CD4-positive, alpha-beta T cell treated with Interleukin-17A for 1 hour (primary cell): ENCODE measurements at places on chromosomes 1 and 21.

- peak; percentile 45 for DNase-seq
Measured at GRCh38 chr1:33349081-33349759, 28.3 kb upstream of the A3GALT2 start.

GRCh38 chr1:93959413-93959812, 50.2 kb upstream of the GCLM start:
- no peak for DNase-seq

DNA sequence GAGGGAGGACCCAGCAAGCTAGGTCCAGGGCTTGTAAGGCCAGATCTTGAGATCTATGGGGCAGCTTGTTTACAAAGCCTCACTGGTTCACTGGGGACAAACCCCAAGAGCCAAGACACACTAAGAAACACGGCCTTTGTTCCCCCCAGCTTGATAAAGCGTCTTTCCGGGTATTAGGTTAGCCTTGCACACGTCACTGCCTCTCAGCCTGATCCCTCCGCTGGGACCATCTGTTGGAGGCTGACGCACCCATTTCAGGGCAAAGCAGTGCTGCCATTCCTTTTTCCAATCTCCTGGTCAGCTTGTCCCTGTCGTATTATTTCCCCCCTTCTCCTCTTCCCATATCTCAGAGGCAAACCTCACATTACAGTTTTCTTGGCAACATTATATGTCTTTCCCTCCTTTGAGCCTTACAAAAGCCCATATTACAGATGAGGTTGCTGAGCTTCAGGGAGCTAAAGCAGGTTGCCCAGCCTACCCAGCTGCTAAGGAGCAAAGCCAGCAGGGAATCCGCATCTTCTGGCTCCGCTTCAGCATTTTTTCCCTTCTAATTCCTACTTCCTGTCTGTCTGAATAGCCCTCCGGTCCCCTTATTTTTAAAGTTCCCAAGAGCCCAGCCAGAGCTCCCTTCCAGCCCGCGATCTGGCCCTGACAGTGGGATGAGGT, 4.1 kb downstream of the HEYL start:
- no peak for DNase-seq

GRCh38 chr1:188154761-188155160, 1326.0 kb downstream of the PLA2G4A start:
- DNase-seq: no peak

DNA sequence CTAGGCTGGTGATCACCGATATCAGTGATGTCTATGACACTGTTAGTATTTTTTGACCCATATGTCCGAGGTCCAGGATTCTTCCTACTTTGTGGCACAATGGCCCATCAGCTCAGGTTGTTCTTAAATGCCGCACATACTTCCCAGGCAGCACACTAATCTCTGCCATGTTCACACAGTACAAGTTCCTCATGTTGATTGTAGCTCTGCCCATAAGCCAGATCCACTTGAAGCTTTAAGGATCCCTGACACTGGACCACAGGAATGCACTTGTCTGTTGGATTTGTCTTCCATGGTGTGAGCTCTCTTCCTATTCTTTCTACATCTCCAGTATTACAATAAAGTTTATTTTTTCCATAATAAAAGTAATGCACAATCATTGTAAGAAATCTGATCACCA, 69.5 kb downstream of the DDX20 start:
- DNase-seq: no peak

DNA sequence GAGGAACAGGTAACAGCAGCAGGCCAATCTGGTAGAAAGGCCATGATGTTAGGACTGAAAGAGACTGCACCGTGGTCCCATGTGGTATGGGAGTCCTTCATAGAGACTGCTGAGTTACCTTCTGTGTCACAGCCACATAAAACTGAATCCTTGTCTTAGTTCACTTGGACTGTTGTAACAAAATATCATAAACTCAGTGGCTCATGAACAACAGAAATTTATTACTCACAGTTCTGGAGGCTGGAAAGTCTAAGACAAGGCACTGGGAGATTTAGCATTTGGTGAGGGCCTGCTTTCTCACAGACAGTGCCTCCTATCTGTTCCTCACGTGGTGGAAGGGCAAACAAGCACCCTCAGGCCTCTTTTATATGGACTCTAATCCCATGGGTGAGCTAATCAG, 67.5 kb downstream of the CD2 start:
- no peak for DNase-seq

GRCh38 chr21:46077674-46078101, 20.2 kb upstream of the COL6A2 start:
- DNase-seq: no peak

GRCh38 chr1:111990878-111991718, 1.6 kb upstream of the KCND3 start:
- DNase-seq: no peak

GRCh38 chr1:223189525-223189902, 46.5 kb upstream of the TLR5 start:
- DNase-seq: no peak

DNA sequence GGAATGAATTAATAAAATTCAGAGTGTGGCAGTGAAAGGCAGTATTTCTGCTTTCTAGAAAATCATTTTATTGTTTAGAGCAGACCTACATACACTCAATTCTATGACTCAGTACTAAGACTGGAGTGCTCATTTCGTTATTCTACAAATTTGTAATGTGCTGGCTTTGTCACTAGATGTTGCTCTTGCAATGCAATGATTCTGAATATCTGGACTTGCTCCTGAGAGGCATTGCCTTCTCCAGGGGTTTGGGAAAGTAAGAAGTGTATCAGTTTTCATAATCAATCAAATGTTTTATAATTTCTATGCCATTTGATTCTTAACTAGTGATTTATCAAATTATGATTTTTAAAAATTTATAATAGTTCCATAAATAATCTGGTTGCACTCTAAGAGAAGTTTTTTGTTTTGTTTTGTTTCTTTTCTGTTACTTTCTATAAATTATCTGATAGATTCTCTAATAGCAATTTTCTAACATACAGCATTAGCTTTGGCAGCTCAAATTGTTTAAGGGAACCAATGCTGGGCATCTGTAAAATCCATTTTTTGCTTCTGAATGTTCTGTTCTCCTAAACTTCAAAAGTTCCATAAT, 280.5 kb upstream of the SGIP1 start:
- DNase-seq: peak; percentile 76

- DNase-seq: no peak
Measured at GRCh38 chr1:156080241-156080862, 1.9 kb downstream of the MEX3A start.

- DNase-seq: no peak
Measured at GRCh38 chr1:109392037-109392787, 5.5 kb downstream of the SORT1 start.

DNA sequence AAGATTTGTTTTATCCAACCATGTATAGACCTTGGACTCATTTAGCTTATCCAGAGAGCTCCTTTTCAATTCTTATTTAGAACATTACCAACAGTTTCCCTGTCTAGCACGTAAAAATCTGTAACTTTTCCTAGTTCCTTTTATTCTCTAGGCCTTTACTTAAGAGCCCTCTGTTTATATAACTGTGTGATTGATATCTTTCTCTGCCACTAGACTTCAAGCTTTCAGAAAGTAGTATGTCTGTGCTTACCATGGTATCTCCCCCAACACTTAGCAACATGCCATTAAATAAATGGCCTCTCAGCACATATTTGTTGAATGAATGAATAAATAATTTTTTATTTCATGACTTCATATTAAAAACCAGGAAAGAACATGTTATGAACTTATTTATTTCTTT, 209.4 kb downstream of the PTPRC start:
- DNase-seq: no peak

DNA sequence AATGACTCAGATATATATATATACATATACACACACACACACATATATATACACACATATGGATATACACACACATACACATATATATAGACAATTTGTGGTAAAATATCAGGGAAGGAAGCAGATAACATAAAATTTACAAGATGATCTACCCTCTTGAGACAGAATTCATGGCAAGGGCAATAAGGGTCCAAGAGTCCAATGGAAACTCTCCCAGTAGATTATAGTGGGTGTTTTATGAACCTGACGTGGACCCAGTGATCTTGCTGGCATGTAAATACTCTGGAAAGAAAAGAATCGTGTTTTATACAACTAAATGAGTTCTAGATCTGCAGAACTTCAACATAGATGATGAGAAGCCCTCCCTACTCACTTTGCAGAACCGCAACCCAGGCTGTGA, 49.3 kb downstream of the DENND1B start:
- DNase-seq: no peak

GRCh38 chr1:91617285-91617765, 116.7 kb downstream of the CDC7 start:
- DNase-seq: no peak

DNA sequence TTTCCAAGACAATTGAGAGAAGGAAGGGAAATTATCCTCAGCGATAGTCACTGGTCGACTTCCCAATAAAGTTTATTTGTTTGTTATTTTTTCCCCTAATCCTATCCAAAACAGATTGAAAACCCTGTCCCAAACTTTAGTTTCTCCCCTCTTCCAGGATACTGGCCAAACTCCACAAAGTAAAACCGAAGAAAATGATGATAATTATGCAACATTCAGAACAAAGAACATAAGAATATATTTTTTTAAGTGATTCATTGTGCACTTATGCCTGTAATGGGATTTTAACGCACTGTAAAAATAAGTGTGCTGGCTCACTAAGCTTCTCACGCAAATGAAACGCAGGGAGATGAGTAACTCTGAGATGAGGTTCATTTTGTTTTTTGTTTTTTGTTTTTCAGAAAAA, 6.0 kb downstream of the GLIS1 start:
- DNase-seq: no peak

DNA sequence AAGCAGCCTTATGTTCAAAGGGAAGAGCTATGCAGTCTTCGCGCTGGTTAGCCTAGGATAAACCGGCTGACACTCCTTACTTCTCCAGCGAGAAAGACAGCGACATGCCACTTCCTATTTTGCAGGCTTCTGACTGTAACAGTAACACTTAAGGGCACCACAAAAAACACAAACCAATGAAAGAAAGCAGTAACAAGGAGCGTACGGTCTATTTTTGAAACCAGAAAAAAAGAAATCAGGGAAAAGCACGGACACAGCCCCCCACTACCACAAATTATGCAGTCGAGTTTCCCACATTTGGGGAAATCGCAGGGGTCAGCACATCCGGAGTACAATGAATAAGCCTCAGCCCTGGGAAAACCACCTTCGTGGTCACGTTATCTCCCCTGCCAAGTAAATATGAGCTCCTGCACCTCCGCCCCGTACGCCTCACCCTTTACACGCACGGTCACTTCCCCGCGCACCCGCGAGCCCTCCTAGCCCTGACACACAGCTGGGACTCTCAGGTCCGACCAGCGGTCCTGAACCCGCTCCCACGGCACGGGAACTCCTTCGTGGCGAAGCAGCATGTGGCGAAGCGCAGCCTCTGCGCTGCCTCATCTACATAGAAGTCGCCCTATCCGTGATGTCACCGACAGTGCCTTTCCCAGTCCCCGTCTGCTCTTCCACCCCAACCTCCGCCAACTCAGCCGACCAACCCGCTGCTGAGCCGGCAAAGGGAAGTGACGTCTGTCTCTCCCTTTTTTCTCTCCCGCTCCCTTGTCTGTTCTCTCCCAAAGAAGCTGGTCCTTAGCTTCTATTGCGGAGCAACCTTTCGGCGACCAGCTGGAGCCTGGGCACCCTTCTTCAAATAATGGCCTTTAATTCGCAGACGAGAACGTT, 40.9 kb upstream of the PPIAL4F start:
- DNase-seq: peak; percentile 85

GRCh38 chr21:45833414-45833813, 148.2 kb upstream of the COL6A1 start:
- no peak for DNase-seq

- no peak for DNase-seq
Measured at GRCh38 chr1:185450060-185450788, 133.2 kb upstream of the IVNS1ABP start.

- no peak for DNase-seq
Measured at GRCh38 chr1:30830537-30830936, 73.0 kb upstream of the LAPTM5 start.

DNA sequence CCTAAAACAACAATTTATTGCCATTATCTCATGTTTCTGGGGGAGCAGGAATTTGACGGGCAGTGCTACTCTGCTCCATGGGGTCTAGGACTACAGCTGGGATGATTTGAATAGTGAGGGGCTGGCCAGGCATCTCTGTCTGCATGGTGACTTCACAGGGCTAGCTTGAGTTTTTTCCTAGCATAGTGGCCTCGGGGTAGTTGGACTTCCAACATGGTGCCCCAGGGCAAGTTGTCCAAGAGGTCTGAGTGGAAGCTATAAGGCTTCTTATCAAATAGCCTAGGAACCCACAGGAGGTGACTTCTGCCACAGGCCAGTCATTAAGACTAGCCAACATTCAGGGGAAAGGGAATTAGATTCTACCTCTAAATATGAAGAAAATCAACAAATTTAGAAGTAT, 92.0 kb upstream of the WLS start:
- DNase-seq: no peak

- no peak for DNase-seq
Measured at GRCh38 chr1:221468546-221468945, 273.3 kb downstream of the DUSP10 start.

- peak; percentile 72 for DNase-seq
Measured at GRCh38 chr1:182595641-182596240, 6.7 kb upstream of the RNASEL start.

DNA sequence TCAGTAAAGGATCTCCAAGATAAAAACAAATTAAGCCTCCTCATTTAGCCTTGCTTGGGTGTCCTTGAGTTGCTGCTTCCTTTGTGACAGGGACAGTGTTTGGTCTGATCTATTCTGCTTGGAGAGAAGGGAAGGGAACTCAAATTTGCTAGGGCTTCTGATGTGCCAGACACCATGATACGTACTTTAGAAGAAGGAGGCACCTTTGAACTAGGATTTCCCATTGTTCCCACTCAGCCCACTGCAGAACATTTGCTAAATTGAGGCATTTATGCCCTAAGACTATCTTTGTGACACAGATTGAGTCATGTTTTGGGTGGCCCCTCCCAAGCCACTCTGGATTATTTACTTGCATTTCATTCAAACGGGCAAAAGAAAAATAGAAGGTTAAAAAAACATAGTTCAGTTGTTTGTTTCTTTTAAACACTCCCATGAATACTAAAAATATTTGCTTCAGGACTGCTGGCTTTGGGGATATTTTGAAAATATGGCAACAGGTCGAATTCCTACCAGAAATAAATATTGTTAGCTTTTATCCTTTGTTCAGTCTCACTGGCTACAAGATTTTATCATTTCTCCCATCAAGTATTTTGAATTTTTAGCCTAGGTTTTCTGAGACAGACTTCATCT, 81.9 kb upstream of the WLS start:
- DNase-seq: no peak
